ENCODE measurements at places on chromosomes 7 and 10. TPM values are rescaled to one million over a fixed set of nuclear protein-coding genes. Genes with fewer than 3 reads are reported as not detected.

DNA sequence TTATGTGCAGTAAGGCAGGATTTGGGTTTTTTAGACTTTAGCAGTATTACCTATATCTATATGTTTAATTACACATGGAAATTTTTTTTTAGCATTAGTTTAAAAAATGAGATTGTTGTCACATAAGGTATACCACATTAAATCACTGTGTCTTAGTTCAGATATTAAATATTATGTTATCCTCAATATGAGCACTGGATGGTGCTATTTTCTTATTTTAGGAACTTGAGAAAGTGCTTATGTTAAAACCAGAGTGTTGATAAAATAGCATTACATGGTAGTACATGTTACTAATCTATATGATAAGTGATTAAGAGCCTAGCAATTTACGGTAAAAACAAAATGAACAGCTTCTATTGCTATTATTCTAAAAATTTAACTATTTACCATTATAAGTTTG is 28.8 kb downstream of the MIOS start:
- DNase-seq, result peak; percentile 62

DNA sequence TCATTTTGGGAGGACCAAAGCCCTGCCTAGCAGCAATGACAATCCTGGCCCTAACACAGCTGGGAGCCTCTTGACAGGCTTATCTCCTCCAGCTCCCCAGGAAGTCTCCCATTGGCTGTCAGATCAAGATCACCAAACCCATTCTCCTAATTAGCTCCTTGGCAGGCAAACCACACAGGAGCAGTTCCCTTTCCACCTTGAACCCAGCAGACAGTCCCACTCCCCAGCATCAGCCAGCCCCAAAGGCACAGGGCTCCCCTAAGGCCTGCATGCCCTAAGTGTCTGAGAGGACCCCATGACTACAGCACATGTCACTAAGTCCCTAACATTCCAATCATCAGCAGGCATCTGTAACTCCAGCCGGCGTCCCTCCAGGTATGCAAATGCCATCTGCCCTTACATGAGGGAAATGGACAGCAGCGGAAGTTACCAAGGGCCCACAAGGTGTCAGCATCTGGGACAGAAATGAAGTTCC is 348.5 kb downstream of the KCNMA1 start:
- no peak for DNase-seq

DNA sequence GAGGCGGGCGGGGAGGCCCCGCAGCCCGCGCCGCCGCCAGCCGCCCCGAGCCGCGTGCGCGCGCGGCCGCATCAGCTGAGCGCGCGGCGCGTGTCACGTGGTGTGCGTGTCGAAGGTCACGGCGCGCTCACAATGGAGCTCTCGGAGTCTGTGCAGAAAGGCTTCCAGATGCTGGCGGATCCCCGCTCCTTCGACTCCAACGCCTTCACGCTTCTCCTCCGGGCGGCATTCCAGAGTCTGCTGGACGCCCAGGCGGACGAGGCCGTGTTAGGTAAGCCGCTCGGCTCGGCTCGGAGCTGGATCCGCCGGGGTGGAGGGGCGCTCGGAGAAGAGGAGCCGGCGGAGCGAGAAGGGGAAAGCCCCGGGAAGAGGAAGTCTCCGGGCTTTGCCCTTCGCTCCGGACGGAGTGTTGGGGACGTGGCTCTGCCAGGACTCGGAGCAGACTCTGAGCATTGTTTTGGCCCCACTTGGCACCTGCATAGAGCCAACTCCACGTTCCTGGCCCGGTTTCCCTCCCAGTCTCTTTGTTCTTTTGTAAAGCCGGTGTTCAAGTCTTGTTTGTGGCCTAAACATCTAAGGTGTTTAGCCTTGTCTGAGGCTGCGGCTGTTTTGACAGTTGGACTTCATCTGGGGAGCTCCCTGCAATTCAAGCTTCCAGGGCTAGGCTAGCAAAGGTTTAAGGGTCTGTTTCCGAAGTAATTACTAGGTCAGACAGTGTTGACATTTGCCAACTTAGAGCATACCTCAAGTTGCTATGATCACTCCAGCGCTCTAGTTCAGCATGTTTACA is at the start of gene COMMD3:
Gene COMMD3, plus strand, starts transcription at position 103 of the 790 bp plus-strand sequence. Its CDS starts 30 bp downstream, at position 133.
- peak; percentile 83 for DNase-seq

DNA sequence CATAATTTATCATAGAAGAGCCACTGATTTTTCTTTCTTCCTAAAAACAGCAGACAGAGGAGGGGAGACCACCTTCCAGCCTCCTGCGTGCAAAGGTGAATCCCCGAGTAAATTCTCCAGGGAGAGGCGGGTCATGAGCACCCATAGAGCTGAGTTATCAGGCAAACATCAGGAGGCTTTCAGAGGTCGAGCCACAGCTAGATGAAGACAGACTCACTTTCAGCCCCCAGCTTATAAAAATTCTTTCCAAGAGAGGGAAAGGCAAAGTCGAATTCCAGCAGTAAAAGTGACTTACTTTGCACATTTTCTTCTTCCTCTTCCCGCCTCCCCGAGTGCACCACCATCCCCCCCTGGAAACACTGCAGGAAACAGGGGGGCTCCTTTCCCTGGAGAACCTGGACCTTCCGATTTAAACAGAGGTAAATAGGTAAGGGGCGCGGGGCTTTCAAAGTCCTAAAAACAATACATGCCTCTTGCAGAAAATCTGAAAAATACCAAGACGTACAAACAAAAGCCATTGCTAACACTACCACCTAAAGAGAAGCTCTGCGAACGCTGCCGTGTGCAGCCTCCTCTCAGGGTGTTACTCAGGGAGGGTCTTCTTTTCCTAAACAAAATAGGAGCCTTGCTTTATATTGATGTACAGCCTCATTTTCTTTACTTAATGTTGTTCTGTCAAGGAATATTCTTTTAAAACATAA is 163.8 kb downstream of the SVIL start:
- DNase-seq, result no peak

- DNase-seq, result no peak
Observed at GRCh38 chr7:113548137-113548536, 370.7 kb downstream of the PPP1R3A start.

DNA sequence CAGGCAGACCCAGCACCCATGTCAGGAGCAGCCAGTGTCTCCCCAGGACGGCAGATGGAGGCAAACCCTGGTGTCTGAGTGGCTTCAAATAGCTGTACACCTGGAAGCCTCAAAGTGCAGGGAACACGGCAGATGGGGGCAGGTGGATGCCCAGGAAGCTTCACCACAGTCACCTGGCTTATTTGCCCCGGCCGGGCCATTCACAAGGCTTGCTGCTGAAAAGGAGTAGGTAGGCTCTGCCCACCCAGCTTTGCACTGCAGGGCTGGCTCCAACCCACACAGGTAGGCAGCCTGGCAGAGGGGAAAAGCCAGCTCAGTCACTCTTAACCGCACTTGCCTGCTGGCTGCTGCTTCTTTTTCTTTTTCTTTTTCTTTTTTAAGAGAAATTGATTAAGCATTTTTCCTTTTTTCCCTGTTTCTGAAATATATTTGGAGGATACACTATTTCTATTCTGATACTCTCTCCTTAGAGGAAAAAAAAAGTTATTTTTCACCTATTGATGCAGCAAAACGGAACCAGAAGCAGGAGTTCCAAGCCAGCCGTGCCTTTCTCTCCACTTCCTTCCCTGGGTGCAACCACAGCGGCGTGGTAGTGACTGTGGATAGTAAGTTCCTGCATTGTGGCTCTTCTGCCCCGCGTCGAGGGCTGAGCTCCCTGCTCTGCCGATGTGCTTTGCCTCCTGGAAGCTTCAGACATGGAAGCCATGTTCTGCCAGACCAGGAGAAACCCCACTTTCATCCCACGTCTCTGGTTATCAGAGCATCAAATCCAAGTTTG is 118.3 kb downstream of the KLF6 start:
- no peak for DNase-seq

GRCh38 chr10:49296836-49297235 is 2.1 kb upstream of the C10orf71 start:
- DNase-seq, result no peak

DNA sequence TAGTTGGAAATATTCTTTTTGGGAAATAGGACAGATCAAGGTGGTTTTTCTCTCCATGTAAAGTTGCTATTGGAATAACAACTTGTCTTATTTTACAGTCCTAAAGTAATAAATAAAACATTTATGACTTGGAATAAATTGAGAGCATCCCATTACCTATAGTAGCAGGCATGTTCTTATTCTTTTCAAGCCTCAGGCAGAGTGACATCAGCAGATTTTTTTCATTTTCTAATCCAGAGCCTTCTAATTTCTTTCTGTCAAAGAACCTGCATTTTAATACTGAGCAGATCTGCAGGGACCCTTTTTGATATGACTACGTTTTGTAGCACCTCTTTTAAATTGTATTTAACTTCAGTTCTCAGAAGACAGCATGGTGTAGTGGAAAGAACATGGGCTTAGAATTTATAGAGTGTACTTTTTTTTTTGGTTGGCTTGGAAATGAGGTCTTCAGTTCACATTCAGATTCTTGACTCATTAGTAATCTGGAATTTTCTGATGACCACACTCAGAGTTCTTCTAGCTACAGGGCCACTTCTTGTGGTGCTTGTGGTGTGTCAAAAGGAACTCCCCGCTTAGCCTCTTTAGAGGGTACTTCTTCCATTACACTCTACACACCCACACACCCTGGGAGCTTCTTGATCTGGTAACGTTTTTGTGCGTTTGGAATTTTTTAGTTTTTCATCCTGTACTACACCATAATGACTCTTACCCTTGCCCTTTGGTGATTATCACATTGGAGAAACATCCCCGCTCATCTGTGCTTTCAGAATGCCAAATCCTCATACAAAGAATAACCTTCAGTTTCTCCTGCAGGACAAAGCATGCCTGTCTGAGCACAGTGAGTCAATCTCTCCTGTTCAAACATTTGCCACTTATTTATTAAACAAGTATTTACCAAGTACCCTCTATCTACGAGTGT is 34.6 kb downstream of the AGK start:
- peak; percentile 95 for DNase-seq

GRCh38 chr10:70674560-70675495 is 2.5 kb downstream of the ADAMTS14 start:
- DNase-seq, result peak; percentile 44

- no peak for DNase-seq
Observed at GRCh38 chr10:77068969-77069368, 568.6 kb downstream of the KCNMA1 start.

DNA sequence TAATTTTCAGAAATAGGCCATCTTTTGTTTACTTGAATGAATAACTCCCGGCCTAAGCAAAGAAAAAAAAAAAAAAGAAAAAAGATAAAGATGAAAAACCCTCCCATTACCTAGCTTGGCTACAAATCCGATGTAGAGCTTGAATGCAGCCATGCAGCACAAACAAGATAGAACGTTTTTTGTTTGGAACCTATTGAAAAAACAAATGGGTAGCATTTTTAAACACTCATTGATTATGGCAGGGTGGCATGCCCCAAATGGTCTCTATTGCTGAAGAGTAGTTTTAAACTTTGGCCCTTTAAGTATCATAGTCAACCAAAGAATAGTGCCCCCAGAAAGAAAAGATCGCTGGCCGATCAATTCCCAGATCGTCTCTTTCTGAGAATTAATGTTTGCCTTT is 84.4 kb downstream of the VTI1A start:
- DNase-seq, result no peak

- no peak for DNase-seq
Observed at GRCh38 chr10:28679581-28680357, 2.4 kb downstream of the BAMBI start.

DNA sequence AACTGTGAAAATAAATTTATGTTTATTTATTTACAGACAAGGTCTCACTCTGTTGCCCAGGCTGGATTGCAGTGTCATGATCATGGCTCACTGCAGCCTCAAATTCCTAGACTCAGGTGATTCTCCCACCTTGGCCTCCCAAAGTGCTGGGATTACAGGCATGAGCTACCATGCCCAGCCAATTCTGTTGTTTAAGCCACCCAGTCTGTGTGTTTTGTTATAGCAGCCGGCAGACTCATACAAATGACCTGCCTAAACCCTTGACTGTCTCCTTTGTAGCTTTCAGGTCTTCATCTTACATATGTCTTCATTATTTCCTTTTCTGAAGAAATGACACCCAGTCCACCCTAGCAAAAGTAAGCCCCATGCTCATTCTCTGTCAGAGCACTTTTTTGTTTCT is 43.8 kb upstream of the KMT2C start:
- no peak for DNase-seq

DNA sequence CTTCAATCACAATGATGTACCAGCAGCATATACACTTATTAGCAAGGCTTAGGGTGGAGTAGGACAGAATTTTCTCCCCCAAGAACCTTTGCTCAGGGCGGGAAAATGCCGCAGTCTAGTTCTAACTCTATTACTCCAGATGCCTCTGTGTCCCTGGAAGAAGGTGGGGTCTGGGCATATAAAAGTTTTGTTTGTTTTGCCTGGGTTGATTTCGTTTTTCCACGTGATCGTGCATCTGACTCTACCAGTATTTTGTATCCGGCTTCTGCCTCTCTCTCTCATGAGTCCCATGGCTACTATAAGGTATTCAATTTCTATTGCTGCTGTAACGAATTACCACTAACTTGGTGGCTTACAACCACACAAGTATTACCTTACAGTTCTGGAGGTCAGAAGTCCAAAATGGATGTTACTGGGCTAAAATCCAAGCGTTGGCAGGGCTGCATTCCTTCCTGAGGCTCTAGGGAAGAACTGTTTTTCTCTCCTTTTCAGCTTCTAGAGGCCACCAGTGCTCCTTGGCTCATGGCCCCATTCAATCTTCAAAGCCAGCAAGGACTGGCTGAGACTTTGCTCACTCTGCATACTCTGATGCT is 181.2 kb upstream of the PRSS58 start:
- peak; percentile 63 for DNase-seq

GRCh38 chr10:93266858-93267257 is 193.2 kb downstream of the CYP26A1 start:
- DNase-seq, result no peak

GRCh38 chr7:125695626-125696025 is 766.0 kb upstream of the POT1 start:
- DNase-seq, result no peak

- DNase-seq, result no peak
Observed at GRCh38 chr7:5314864-5315263, 32.1 kb downstream of the SLC29A4 start.

GRCh38 chr10:65500716-65501115 is 1425.1 kb upstream of the LRRTM3 start:
- no peak for DNase-seq

DNA sequence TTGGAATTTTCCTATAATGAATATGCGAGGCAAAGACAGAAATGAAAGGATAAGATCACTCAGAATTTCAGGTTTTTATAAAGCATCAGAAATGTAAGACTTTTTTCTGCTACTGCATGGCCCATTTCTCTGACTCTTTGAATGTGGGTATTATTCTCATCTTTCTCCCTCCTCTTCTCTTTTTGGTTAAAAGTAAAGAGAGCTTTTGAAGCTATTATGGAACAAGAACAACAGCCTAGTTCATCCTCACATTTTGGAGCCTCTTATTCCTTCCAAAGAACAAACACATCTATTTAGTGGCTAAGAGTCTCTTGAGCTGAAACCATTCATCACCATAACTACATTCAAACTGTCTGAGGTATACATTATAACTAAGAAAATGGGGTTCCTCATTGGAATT is 19.4 kb upstream of the ATRNL1 start:
- DNase-seq, result no peak

HOXA5 gene
- 9.4 TPM for total RNA-seq

ANKRD30A gene
- total RNA-seq, result not detected

LRRC4 gene
- total RNA-seq, result 0.38 TPM

PKD2L1 gene
- not detected for total RNA-seq

SFTPA2 gene
- not detected for total RNA-seq

PON1 gene
- not detected for total RNA-seq

CUEDC2 gene
- 89.3 TPM for total RNA-seq

CHAT gene
- not detected for total RNA-seq

GIMAP8 gene
- 0.06 TPM for total RNA-seq

ELAPOR2 gene
- total RNA-seq, result 5.7 TPM

TMEM184A gene
- 0.06 TPM for total RNA-seq

CTTNBP2 gene
- total RNA-seq, result 7.5 TPM

All from LHCN-M2 (cell line).